ENCODE measurements at places on chromosomes 6 and 20.

- DNase-seq, result no peak
Measured at GRCh38 chr6:105819745-105820144, 266.4 kb upstream of the PRDM1 start.

- DNase-seq, result no peak
Measured at GRCh38 chr6:127570739-127571389, 6.1 kb upstream of the C6orf58 start.

GRCh38 chr6:139064981-139065665, 36.6 kb downstream of the ABRACL start:
- no peak for DNase-seq

DNA sequence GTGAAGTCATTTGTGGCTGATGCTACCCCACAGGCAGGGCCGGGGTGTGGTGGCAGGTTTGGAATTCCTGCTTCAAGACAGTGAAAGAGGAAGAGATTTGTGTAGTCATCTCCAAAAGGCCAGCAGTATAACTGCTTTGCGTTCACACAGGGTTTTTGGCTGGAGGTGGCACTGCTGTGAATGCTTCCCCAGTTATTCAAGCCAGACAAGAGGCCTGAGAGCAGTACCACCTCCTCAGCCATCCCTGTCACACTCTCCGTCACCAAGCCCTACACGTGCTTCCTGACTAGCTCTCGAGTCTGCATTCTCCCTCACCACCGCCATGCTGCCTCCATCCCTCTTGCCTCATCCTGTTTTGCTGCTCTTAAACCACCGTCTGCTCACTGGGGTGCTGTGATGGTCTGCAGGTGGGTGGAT, 23.9 kb downstream of the ARMC2 start:
- no peak for DNase-seq

DNA sequence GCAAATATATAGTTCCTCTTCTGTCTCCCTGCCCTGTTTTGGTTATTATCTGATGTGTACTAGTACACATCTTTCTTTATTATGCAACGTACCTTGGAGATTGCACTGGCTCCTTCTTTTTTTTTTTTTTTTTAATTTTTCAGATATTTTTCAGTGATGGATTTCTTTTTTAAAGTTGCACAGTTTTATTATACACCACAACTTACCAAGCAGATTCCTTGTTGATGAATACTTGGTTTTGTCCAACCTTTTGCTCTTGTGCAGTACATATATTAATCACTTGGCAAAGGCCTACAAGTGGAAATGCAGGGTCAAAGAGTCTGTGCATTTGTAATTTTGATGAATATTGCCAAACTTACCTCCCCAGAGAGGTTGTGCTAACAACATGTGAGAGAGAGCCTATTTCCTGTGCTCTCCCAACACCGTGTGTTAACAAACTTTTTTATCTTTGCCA, 50.1 kb upstream of the RNF24 start:
- DNase-seq, result no peak

GRCh38 chr6:93017213-93017612, 402.1 kb downstream of the EPHA7 start:
- no peak for DNase-seq

- no peak for DNase-seq
Measured at GRCh38 chr6:15499591-15499990, 163.2 kb downstream of the DTNBP1 start.

GRCh38 chr20:62123450-62124118, 1.3 kb downstream of the LSM14B start:
- no peak for DNase-seq

DNA sequence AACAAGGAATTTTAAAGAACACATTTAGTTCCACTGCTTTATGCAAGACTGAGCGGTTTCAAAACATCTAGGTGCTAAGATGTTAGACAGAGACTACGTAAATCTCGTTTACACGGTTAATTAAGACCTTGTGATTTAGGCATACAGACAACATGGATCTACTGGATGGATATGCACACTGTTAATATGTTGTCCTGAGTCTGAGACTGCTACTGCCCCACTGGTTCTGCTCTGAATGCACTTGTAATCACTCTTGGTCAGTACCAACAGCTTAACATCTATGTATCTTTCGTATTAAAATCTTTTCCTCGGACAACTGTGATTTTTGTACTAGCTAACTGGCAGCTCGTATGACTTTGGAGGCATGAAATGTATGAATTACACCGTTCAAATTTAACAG, 3.1 kb downstream of the MAN1A1 start:
- DNase-seq, result no peak

- no peak for DNase-seq
Measured at GRCh38 chr20:11387189-11387754, 530.4 kb upstream of the BTBD3 start.

DNA sequence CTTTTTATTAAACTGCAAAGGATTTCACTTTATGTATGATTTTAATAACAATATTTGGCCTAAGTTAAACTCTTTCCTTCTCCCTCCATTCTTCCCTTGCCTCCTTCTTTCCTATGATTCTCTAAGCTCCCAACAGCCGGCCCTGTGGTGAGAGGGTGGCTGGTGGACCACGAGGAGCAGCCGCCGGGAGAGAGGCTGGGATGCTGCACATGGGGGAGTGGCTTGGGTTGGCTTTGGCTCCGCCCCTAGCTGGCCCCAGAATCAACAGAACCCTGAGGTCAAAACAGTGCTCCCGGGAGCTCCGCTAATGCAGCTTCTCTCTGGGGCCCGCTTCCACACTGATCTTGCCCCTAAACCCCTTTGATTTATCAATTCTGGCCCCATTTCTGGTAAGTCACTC, 389.8 kb upstream of the AGPAT4 start:
- no peak for DNase-seq

GRCh38 chr6:169112483-169113320, 140.9 kb downstream of the THBS2 start:
- DNase-seq, result no peak

DNA sequence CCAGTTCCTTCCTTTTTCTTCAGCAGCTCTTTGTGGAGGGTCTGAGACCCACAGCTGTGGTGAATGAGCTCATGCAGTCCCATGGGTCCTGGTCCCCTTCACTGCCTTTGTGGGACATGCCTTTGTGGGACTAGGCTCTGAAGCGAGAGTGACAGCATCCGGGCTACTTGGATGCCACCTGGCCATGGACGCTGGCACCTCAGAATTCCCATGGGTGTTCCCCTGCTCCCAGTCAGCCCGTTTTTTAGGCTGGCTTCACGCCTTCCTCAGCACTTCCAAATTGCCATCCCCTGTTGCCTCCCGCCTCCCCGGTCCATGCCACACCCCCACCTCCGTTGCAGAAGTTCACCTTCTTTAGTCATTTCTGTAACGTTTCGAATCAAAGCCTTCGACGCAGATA, 45.1 kb downstream of the RAMACL start:
- no peak for DNase-seq

- no peak for DNase-seq
Measured at GRCh38 chr6:100161782-100162365, 167.9 kb upstream of the MCHR2 start.

DNA sequence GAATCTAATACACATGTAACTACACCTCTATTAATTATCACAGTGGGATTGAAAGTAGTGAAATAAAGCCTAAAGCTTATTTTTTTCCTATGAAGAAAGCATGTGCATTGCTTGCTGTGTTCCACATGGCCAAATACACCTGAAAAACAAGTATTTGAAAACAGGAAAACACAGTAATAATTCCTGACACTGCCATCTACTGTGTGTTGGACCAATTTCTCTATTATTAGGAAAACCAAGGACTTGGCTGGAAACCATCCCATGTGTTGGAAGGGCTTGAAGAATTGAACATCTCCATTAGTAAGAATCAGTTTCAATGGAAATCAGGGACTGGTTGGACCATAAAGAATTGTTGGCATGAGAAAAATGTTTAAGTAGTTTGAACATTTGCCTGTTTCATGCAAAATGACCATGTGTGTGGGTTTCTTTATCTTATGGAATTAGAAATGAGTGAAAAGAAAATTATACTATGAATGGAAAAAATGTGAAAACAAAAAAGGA, 124.1 kb downstream of the PHF3 start:
- no peak for DNase-seq

- no peak for DNase-seq
Measured at GRCh38 chr20:61722146-61722678, 343.5 kb downstream of the TAF4 start.

- DNase-seq, result no peak
Measured at GRCh38 chr20:9839626-9840025, 750 bp upstream of the PAK5 start.

- DNase-seq, result no peak
Measured at GRCh38 chr20:37421060-37421905, 75.3 kb downstream of the SRC start.

GRCh38 chr6:722608-723007, 29.7 kb upstream of the EXOC2 start:
- no peak for DNase-seq

DNA sequence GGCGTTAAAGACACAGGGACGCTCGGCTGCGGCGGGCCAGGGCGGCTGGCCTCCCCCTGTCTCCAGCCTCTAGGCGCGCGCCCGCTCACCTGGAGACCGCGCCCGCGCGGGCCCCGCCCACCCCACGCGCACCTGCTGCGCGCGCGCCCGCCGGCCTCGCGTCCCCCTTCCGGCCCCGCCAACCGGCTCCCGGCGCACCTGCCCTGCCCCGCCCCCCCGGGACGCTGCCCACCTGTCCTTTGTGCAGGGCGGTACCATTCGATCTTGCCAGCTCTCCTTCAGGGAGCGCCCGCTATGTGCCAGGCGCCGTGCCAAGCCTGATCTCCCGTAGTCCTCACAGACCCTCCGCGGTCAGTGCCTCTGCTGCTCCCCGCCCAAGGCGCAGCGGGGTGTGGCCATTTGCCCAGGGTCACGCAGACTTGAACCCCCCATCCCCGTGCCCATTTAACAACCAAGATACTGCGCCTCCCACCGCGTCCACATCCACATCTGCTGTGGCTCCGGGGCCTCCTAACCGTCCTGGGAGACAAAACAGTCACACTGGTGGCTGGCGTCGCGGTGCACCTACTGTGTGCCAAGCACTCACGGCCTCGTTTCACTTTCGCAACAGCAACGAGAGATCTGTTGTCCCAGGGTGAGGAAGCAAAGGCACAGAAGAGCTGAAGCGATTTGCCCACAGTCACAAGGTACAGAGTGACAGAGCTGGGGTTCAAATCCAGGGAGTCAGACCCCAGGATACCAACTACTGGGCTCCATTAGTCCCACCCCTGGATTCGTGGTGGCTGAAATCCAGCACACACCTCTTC, 48.1 kb downstream of the NOL4L start:
- DNase-seq, result peak; percentile 73

GRCh38 chr6:128663238-128663637, 142.8 kb upstream of the PTPRK start:
- no peak for DNase-seq

DNA sequence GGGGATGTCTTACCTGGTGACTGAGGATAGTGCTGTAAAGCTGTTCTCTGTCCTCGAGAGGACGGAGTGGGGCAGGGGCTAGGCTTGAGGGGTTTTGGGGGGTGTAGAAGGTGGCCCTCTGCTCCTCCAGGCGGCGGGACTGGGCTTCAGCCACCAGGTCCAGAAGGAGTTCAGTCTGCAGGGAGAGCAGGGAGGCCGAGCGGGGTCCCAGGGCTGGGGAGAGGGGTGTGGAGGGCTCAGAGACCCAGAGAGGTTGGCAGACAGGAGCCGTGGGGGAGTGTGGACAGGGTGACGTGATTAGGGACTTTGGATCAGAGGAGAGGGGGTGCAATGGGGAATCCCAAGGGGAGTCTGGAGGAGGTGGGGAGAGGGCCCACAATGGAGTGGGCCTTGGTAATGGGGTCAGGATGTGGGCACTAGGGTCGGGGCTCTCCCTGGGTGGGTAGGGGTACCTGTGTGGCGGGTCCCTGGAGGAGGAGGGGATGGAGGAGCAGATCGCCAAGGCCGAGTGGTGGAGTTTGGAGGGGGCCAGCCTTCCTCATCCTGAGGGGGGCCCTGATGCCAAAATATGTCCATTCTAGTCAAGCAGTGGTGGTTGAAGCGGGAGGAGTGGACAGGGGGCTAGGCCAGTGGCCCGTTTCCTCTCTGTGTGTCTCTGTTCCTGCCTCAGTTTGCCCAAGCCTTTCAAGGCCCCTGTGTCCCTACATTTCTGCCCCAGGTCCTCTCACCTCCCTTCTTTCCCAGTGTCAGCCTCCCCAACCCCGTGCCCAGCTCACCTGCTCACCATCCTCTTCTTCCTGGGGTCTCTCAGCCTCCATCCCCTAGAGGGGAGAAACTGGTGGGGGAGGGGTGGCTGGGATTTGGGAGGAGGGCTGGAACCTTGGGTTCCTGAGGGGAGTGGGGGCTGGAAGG, 491 bp downstream of the GPSM3 start:
- no peak for DNase-seq

DNA sequence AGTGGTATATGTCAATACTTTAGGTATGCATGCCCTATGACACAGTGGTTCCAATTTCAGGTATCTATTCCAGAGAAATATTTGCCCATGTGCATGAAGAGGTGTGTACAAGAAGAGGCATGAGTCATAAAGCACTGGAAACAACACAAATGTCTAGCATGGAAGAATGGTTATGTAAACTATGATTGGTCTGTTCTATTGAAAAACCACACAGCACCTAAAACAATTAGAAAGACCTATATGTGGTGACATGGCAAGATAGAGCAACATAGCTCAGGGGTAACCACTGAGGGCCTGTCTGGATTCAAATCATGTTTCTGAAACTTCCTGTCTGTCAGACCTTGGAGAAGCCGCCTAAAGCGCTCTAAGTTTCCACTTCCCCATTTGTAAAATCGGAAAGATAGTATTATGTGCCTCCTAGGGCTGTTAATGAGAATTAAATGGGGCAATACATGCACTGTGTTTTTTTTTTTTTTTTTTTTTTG, 76.0 kb upstream of the SHLD1 start:
- no peak for DNase-seq

DNA sequence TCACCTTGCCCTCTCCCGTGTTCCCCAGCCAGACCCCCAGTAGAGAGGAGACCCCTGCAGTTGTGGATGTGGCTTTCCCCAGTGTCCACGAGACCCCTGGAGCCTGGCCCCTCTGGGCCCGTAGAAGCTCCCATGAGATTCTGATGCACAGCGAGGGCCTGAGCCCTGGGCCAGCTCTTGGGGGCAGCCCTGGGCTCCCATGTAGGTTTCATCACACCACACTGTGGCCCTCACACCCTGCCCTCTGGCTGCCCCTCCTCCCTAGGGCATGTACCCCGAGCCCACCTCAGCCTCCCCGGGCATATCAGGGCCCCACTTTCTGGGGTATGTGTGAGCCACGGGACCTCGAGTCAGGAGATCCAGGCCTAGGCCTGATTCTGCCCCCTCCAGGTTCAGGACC, 7.0 kb upstream of the CHRNA4 start:
- no peak for DNase-seq

GRCh38 chr6:37004044-37004980, 1.1 kb upstream of the FGD2 start:
- DNase-seq, result no peak

- no peak for DNase-seq
Measured at GRCh38 chr20:44145131-44145775, 41.7 kb downstream of the JPH2 start.

DNA sequence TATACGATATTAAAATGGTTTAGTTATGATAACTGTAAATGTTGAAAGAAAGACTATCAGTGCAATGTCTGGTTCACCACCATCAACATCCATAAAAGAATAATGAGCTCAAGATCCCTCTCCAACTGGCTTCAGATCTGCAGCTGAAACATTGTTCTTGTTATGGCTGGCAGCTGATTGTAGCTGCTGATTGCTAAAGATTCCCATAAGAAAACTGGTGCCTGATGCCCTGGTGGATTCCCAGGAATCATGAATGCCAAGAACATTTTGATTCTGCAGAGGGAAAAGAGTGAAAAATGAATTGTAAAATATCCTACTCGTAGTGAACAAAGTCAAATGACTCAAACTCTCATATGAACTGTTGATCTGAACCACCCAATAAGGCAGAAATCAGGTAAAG, 1160.2 kb downstream of the EPHA7 start:
- DNase-seq, result no peak

Measured in Caco-2 (cell line).